NCI-H774 (cell line): ENCODE measurements at places on chromosomes 1 and 21.

DNA sequence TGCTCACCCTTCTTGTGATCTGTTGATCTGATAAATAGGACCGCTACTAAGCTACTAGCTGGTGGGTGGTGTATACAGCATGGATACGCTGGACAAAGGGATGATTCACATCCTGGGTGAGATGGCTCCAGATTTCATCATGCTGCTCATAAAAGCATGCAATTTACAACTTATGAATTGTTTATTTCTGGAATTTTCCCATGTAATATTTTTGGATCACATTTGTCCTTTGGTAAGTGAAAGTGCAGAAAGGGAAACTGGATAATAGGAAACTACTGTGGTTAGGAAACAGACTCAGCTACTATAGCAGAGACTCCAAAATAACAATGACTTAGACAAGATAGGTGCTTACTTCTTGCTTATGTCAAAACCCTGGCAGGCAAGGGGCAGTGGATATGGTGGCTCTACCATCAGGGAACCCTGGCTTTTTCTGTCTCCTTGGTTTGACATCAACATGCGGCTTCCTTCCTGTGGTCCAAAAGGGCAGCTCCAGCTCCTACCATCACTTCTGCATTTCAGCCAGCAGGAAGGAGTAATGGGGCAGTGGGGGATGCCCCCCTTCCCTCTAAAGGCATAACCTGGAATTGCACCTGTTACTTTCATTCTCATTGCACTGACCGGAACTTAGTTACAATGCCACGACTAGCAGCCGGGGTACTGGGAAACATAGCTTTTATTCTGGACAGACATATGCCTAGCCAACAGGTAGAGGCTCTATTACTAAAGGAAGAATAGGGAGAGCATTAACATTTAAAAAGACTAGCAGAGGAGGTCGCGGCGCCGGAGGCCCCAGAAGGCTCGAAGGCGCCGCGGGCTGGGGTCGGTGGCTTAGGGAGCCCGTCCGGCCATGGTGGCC lies 13.8 kb upstream of the AK2 start:
- no peak for DNase-seq

DNA sequence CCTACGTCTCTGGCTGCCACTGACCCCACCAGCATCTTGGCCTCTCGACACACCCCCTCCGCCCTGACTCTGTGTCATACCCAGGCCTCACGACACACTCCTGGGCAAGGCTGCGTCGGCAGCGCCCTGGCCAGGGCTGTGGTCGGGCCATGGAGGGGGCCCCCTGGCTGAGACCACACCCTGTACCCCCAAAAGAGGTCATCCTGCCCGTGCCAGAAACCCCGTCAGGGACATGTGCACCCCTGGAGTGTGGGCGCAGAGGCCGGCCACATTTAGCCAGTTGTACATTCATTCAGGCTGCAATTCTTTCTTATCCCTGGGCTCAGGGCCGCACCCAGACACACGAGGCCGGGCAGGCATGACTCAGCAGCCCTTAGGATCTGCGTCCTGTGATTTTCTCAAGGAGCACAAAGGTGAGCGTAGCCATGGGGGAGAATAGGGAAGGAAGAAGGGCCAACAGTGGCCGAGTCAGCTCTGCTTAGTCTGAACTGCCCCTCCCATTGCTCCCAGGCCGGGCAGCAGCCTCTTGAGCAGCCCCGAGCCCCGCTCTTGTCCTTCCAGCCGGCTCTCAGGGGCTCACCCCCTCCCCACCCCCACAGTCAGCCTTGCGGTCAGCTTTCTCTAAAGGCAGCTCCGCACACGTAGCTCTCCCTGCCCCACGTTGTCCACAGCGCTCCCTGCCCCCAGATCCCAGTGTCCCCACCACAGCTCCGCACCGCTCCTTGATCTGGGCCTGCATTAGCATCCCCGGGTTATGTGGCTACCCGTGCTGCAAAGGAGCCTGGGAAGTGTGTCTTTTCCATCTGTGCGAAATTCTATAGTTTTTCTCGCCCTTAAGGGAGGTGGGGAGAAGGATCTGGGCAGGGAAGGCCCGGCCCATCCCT lies 7.9 kb downstream of the CSTB start:
- DNase-seq = no peak

GRCh38 chr1:25796811-25797458 lies 3.1 kb upstream of the SELENON start:
- peak; percentile 44 for DNase-seq

DNA sequence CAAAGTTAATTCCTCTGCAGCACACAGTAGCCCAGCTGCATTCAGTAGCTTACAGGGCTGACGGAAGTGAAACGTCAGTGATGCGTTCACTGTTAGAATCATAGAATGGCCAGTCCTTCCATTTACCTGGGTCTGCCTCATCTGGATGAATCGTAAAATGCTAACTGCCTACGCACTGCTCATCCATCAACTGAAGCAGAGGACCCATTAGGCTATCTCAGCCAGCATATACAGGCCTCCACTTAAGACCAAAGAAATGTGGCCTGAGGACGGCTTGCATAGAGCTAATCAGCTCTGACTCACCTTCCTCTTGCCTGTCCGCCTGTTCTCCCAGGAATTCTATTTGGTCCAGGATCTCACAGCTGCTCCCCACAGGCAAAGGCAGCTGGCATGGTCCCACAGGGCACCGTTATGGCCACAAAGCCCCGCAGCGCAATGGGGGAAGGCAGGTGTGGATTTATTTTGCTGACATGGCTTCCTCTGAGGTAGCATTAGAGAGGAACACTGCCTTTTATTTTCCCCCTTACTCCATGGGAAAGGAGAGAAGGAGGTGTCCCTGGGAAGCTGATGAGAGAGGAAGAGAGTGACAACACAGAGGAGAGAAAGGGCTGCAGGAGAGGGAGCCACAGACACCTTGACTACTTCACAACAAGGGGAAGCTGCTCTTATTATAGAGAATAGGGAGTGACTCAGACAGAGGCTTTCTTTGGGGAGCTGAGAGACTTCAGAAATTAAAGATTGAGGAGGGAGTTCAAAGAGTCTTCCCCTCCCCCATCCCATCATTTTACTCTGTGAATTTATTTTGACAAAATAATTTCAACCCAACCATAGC lies 177.6 kb downstream of the HHIPL2 start:
- no peak for DNase-seq

GRCh38 chr1:223670458-223671159 lies 5.1 kb upstream of the CAPN8 start:
- peak; percentile 31 for DNase-seq

- DNase-seq = no peak
Observed at GRCh38 chr1:83693427-83694126, 305.4 kb downstream of the TTLL7 start.
